Right lung (tissue), 10 donors: ENCODE measurements at places on chromosomes 3 and 15. TPM values are rescaled to one million over a fixed set of nuclear protein-coding genes. Genes with fewer than 3 reads are reported as not detected.

XPC gene
- 45.8 TPM for polyA plus RNA-seq

GRAMD2A gene
- 6.8 TPM for polyA plus RNA-seq

PTX3 gene
- 49.1 TPM for polyA plus RNA-seq

ADCY5 gene
- polyA plus RNA-seq, result 14.9 TPM

CELSR3 gene
- 0.99 TPM for polyA plus RNA-seq

LSG1 gene
- polyA plus RNA-seq, result 39.3 TPM

SLC12A8 gene
- polyA plus RNA-seq, result 1.7 TPM

CCR3 gene
- polyA plus RNA-seq, result not detected

RTP4 gene
- polyA plus RNA-seq, result 0.75 TPM

FETUB gene
- polyA plus RNA-seq, result not detected

PLCL2 gene
- 8.1 TPM for polyA plus RNA-seq

CPEB1 gene
- 2.8 TPM for polyA plus RNA-seq

CNTN4 gene
- 12.3 TPM for polyA plus RNA-seq

PATL2 gene
- polyA plus RNA-seq, result 0.68 TPM

MYRIP gene
- polyA plus RNA-seq, result 0.42 TPM

HAUS2 gene
- polyA plus RNA-seq, result 19.4 TPM

EPHA3 gene
- 4.5 TPM for polyA plus RNA-seq

PRICKLE2 gene
- polyA plus RNA-seq, result 31.6 TPM

CACNA1D gene
- polyA plus RNA-seq, result 56.4 TPM

CYP8B1 gene
- polyA plus RNA-seq, result 0.28 TPM

DNAJA4 gene
- polyA plus RNA-seq, result 40.0 TPM

DHX30 gene
- 58.9 TPM for polyA plus RNA-seq

TIGIT gene
- polyA plus RNA-seq, result 0.14 TPM

MELTF gene
- 3.7 TPM for polyA plus RNA-seq

RPL4 gene
- 4,414 TPM for polyA plus RNA-seq

COL8A1 gene
- polyA plus RNA-seq, result 1.5 TPM

NIPA2 gene
- polyA plus RNA-seq, result 53.9 TPM

NR1I2 gene
- polyA plus RNA-seq, result 0.63 TPM

THSD4 gene
- 27.2 TPM for polyA plus RNA-seq

GOLGA6L9 gene
- 12.1 TPM for polyA plus RNA-seq

TLR9 gene
- polyA plus RNA-seq, result 0.41 TPM

MESP2 gene
- polyA plus RNA-seq, result not detected

GALNT15 gene
- polyA plus RNA-seq, result 1.5 TPM

SLITRK3 gene
- polyA plus RNA-seq, result 0.10 TPM

SMAD6 gene
- polyA plus RNA-seq, result 37.5 TPM

RLBP1 gene
- polyA plus RNA-seq, result not detected

FOXL2NB gene
- 0.05 TPM for polyA plus RNA-seq

ACKR4 gene
- polyA plus RNA-seq, result 2.6 TPM

XCR1 gene
- 0.88 TPM for polyA plus RNA-seq

STAB1 gene
- 40.9 TPM for polyA plus RNA-seq

METTL6 gene
- polyA plus RNA-seq, result 39.6 TPM

SLC12A1 gene
- polyA plus RNA-seq, result 0.66 TPM

FANCD2OS gene
- polyA plus RNA-seq, result 0.82 TPM

GATM gene
- polyA plus RNA-seq, result 21.7 TPM
